ENCODE measurements at places on chromosomes 4 and X.

DNA sequence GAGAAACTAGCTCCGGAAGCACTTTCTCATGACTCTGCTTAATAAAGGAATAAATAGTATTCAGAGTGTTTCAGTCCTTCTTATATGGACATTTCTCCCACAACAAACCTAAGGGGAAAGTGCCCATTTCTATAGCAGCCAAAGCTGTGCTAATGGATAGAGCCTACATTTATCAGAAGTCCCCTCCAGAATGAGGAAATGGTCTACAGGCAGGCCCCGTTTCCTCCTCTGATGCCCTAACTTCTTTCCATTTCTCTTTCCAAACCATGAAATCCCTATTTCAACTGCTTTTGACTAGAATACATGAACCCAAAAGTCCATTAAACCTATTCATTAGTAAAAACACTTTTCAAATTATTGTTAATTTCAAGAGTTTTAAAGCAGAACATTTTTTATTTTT lies 4.5 kb downstream of the ACSL1 start:
- no peak for DNase-seq

GRCh38 chrX:24396236-24396930 lies 35.9 kb downstream of the SUPT20HL1 start:
- no peak for DNase-seq

GRCh38 chrX:31036895-31037294 lies 34.9 kb downstream of the FTHL17 start:
- DNase-seq: no peak

DNA sequence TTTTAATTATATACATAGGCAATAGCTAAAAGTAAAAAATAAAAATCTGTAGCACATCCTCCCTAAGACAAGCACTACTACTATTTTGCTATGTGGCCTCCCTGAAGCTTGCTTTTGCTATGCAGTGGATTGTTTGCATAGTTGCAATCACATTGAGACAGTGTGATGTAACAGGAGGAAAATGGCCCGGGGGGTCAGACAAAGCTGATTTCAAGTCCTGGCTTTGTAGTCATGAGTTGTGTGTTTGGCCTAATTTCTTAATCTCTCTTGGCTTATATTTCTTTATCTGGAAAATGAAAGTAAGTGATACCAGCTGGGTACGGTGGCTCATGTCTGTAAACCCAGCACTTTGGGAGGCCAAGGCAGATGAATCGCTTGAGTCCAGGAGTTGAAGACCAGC lies 166.6 kb downstream of the LHFPL1 start:
- no peak for DNase-seq

DNA sequence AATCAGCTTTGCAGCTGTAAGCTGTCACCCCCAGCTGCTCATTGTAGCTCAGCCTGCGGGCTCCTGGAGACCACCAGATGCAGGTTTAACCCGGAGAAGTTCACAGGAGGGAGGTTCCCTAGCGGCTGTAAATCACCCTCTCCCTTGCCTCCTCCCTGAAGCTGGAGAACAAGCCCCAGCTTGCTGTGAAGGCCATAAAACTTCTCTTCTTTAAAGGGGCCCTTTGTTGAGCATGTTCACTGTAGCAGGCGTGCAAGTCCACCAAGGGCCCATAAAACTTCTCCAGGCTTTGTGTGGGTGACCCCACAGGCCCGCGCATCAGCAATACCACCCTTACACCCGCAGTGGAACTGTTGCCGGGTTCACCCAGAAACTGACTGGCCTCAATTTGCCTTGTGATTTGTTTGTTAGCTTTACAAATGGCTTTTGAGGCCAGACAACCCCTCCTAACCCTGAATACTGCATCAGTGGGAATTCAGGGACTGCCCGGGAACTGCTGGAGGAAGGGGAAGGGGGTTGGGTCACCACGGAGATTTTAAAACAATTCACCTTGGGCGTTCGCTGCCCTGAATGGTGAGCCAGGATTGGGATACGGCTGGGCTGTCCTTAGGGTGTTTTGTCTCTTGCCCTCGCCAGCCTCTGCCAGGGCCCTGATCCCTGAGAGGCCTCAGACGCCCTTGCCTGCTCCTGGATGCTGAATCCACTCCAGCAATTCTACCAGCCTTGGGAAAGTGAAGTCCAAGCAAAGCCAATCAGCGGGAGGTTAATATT lies 49.5 kb upstream of the ATP6AP2 start:
- no peak for DNase-seq

GRCh38 chr4:113006632-113007031 lies 42.8 kb upstream of the ANK2 start:
- no peak for DNase-seq

GRCh38 chr4:79247695-79248394 lies 78.0 kb downstream of the NAA11 start:
- DNase-seq: no peak

- no peak for DNase-seq
These were observed 327.1 kb upstream of the VCX start for GRCh38 chrX:7515681-7516413.

GRCh38 chrX:13005661-13006473 lies 31.0 kb downstream of the TMSB4X start:
- DNase-seq: no peak

DNA sequence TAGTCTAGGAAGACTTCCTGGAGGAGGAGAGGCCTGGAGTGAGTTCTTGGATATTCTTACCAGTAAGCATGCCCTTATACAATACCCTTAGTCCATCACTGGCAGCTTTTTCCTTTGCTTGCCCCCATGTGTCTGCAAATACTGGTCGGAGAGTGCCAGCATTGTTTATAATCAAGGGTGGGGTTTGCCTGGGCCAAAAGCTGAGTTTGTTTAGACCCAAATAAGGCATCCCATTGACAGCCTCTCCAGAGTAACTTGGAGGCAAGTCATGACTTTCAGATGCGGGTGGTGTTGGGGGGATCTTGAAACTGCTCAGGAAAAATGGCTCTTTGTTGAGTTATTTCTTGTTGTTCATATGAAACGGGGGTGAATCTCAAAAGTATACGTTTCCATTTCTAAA lies 258.4 kb upstream of the TAPT1 start:
- DNase-seq: no peak

GRCh38 chr4:139167774-139168444 lies 9.1 kb downstream of the ELF2 start:
- DNase-seq: no peak

GRCh38 chr4:55321707-55322264 lies 24.3 kb upstream of the SRD5A3 start:
- DNase-seq: no peak

GRCh38 chrX:149073479-149073878 lies 431.6 kb downstream of the IDS start:
- DNase-seq: no peak

GRCh38 chr4:184978211-184978610 lies 40.1 kb upstream of the HELT start:
- DNase-seq: no peak

GRCh38 chr4:25209702-25210101 lies 24.1 kb upstream of the PI4K2B start:
- no peak for DNase-seq

GRCh38 chrX:112641449-112641848 lies 38.3 kb downstream of the LHFPL1 start:
- no peak for DNase-seq

DNA sequence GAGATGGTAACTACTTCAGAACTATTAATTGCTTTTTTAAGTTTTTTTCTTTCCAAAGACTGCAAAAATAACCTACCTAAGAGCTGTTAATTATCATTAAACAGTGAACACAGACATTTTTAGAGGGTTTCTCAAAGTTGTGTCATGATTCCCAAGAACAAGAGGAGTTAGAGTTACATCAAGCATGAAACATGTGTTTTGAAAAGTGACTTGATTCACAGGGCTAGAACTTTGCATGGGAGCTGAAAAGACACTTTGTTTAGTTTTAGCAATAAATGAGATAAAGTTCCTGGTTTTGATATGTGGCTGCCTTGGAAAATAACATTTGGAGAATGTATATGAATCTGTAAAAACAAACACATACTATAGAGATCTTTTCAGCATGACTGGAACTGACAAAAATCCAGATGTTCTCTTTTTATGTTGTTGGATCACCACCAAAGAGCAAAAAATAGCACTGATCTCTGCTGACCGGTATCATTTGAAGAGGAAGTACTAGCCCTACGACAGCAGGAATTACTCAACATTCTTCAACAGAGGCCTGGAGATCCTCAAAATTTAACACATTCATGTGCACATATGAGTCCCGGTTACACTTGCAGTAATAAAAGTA lies 173.0 kb upstream of the PCDH18 start:
- DNase-seq: no peak

DNA sequence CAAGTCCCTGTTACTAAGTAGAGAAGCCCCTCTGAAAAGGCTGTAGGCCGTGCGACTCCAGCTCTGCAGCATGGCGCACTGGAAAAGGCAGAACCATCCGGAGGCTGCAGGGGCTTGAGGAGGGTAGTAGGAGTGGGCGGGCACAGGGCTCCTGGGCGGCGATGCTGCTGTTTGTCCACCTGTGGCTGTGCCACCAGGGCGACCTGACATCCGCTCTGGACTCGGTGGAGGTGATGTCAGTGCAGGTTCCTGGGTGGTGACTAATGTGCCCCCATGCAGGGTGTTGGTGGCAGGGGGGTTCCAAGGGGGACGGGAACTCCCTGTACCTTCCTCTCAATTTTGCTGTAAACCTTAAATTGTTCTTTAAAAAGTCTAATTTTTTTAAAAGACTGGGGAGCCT lies 58.3 kb downstream of the PCGF3 start:
- no peak for DNase-seq

DNA sequence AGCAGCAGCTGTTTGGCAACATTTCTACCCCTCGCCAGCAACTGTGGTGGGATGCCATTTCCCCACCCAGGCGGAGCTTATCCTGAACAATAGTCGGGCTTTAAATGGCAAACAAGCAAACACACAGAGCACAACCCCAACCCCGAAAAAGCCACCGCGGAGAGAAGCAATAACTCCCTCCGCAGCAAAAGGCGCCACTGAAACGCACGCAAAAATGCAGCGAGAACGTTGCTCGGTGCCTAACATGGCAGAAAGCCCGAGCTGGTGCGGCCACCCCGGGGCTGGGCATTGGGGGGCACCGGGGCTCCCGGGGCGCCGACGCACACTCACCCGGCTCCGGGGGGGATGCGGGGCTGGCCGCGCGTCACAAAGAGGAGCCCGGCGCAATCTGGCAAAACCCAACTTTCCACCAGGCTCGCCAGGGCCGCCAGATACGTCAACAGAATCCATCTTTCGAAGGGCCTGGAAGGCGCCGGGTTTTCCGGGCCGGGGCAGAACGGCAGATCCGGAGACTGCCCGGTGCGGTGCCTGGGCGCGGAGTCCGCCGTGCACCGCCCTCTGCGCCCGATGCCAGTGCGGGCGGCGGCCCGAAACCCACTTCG lies 818 bp downstream of the RAI2 start:
- DNase-seq: no peak

DNA sequence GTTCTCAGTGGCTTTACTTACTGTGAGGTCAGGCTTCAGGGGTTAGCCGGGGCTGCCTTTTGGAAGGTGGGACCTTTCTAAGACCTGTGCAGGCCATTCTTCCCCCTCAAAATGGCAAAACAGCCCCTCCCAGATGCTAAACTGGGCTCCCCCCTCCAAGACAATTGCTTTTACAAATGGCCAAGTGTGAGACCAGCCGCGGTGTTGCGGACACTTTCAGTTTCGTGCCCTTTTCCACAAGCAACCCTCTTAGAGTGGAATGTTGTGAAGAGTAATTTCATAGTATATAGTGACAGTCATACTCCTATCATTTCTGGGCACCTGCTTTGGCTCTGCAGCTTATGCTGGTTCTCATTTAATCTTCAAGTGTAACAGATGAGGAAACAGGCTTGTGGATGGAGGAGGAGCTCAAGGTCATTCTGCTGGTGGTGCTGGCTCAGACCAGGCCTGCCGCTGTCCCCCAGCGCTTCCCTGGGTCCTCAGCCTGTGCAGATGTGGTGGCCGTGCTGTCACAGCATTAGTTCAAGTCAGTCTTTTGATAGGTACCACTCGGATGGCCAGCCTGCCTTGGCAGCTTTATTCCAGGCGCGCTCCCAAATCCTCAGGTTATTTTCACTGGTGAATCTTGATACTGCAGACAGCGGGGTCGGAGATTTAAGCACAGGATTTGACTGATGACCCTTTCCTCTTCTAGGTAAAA lies 55.0 kb upstream of the TADA2B start:
- no peak for DNase-seq

DNA sequence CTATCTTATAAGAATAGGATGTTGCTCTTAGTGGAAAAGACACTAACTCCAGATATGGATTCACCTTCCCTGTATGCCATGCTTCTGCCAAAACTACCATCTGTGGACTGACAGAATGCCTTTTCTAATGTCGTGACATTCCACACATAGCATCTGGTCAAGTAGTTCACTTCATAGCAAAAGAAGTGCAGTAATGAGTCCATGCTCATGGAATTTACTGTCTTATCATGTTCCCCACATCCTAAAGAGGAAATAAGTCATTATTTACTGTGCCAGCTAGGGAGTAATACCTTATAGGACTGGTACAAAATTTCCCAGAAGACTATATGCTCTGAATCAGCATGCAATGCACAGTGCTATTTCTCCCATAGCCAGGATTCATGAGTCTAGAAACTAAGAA lies 562.4 kb downstream of the TLL1 start:
- no peak for DNase-seq

- DNase-seq: no peak
These were observed at the start of gene APELA for GRCh38 chr4:164876700-164877324. TSS of gene APELA (plus strand) at chr4:164877178. CDS start at chr4:164877332, 154 bp downstream.

- no peak for DNase-seq
These were observed 72.9 kb upstream of the GYPA start for GRCh38 chr4:144213371-144213770.

GRCh38 chr4:20612313-20612712 lies 87.9 kb upstream of the PACRGL start:
- no peak for DNase-seq

DNA sequence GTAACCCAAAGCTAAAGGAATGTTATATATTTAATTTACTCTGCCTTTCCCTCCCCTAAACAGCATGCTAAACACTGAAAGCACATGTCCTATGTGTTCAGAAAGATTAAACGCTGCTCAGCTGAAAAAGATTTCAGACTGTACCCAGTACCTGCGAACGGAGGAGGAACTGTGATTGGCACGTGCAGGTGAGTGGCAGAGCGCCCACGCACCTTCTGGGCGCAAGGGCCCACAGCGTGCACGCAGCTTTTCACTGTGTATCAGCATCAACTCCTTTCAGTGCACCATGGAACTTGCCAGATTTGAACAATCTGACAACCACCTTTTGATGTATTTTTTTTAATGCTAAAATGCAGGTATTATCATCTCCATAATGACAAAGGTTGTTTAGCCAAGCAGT lies 87.7 kb downstream of the RFC1 start:
- DNase-seq: no peak

- DNase-seq: no peak
These were observed 632.3 kb downstream of the PDHA2 start for GRCh38 chr4:96471956-96472867.

DNA sequence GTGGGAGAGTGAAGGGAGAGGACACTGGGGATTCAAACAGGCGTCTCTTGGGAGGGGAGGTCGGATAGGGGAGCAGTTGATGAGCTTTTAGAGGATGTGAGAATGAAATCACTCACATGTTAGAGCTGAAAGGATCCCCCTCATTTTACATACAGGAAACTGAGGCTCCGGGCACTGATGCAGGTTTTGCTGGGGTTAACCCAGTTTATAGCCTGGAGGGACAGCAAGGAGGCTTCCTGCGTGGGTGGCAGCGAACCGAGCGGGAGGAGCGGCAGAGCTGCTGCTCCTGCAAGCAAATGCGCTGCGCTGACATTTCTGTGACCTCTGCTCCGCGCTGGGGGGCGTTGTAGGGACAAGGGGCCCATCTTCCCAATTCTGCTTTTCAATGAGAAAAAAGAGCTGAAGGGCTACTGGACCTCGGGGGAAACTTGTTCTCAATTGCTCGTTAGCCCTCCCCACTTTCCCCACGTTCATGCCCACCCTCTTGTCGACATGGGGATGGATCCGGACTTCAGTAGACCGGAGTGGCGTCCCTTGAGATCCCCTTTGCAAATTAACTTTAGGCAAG lies 1.2 kb upstream of the NEUROG2 start:
- DNase-seq: no peak

- no peak for DNase-seq
These were observed 63.2 kb downstream of the SH3RF1 start for GRCh38 chr4:169207436-169208089.

Data from T-helper 1 cell (primary cell).